CD4-positive, CD25-positive, alpha-beta regulatory T cell (primary cell): ENCODE measurements at places on chromosomes 1 and 21. TPM values are rescaled to one million over a fixed set of nuclear protein-coding genes. Genes with fewer than 3 reads are reported as not detected.

- H3K27me3 ChIP-seq: no peaks in the 10 kb centered on the region
- no peaks in the 10 kb centered on the region for H3K4me1 ChIP-seq
- no peak overlapping the region for H3K4me3 ChIP-seq
- H3K27ac ChIP-seq: no peak overlapping the region
- H3K36me3 ChIP-seq: no peaks in the 10 kb centered on the region
Observed at GRCh38 chr1:187241971-187242370, 413.2 kb downstream of the PLA2G4A start.

DNA sequence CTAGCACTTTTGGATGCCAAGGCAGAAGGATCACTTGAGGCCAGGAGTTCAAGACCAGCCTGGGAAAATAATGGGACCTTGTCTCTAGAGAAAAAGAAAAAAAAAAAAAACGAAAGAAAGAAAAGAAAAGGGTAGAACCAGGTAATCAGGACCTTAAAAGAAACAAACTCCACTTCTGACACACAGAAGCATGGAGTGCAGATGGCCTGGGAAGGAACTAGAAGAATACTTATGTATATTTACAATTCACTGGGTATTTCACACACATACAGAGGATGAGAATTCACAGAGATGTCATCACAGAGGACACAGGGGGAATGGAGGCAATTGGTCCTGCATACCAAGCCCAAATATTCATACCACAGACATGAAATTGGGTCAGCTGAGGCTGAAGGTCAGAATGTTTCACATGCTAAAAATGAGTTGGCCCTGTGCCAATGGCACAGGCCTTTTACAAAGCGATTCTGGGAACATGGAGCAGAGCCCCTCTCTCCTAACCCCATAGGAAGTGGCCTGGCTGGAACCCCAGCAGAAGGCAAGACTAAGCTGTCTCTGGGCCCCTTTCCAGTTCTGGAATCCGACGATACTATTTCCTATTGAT lies 4.4 kb downstream of the B4GALT3 start:
- H3K4me1 ChIP-seq: peaks cover 36% of the 10 kb centered on the region
- peaks cover 58% of the 10 kb centered on the region for H3K36me3 ChIP-seq
- H3K4me3 ChIP-seq: no peak overlapping the region
- no peak for DNase-seq
- H3K27ac ChIP-seq: no peak overlapping the region

- H3K4me1 ChIP-seq: peaks cover 17% of the 10 kb centered on the region
- H3K27ac ChIP-seq: no peak overlapping the region
- H3K27me3 ChIP-seq: peaks cover 26% of the 10 kb centered on the region
- no peak for DNase-seq
- H3K4me3 ChIP-seq: peak overlapping the region; percentile 47
- H3K36me3 ChIP-seq: no peaks in the 10 kb centered on the region
Observed at GRCh38 chr1:171841931-171842761, 848 bp downstream of the DNM3 start.

DNA sequence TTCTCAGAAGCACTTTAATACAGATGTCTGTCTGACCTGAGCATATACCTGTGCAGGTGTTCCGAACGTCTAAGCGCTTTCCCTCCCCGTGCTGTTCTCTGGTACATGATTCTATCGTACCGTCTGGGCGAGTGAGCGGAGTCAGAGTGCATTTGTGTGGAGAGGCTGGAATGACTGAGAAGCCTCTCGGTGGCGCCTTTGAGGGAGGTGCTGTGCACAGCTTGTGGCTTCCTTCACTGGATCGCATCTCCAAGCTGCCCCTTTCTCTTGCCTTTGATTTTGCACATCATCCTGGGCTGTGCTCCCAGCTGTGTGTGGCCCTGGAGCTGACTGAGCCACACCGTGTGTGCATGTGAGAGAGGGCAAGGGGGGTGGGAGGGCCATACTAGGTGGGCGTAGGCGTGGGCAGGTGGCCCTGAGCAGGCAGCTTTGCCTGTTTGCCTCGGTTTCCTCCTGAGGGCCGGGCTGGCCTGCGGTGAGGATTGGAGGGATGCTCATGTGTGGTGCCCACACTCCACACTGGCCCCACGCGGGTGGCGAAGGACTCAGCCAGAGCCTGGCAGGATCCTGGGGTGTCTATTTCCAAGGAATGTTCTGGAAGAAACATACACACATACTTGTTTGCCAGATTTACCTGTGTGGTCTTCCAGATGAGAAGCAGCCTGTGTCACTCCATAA lies 105.3 kb downstream of the ADARB1 start:
- no peaks in the 10 kb centered on the region for H3K4me1 ChIP-seq
- peaks cover 44% of the 10 kb centered on the region for H3K36me3 ChIP-seq
- H3K27ac ChIP-seq: no peak overlapping the region

The ERICH3 gene
- total RNA-seq: not detected

- no peaks in the 10 kb centered on the region for H3K4me1 ChIP-seq
- no peak overlapping the region for H3K27ac ChIP-seq
- no peak for DNase-seq
- H3K27me3 ChIP-seq: no peaks in the 10 kb centered on the region
- no peak overlapping the region for H3K4me3 ChIP-seq
Observed at GRCh38 chr1:29397256-29397590, 160.9 kb downstream of the PTPRU start.

- H3K27me3 ChIP-seq: no peaks in the 10 kb centered on the region
- H3K4me1 ChIP-seq: no peaks in the 10 kb centered on the region
- no peaks in the 10 kb centered on the region for H3K36me3 ChIP-seq
- DNase-seq: no peak
Observed at GRCh38 chr1:163094589-163094988, 25.4 kb downstream of the RGS4 start.

DNA sequence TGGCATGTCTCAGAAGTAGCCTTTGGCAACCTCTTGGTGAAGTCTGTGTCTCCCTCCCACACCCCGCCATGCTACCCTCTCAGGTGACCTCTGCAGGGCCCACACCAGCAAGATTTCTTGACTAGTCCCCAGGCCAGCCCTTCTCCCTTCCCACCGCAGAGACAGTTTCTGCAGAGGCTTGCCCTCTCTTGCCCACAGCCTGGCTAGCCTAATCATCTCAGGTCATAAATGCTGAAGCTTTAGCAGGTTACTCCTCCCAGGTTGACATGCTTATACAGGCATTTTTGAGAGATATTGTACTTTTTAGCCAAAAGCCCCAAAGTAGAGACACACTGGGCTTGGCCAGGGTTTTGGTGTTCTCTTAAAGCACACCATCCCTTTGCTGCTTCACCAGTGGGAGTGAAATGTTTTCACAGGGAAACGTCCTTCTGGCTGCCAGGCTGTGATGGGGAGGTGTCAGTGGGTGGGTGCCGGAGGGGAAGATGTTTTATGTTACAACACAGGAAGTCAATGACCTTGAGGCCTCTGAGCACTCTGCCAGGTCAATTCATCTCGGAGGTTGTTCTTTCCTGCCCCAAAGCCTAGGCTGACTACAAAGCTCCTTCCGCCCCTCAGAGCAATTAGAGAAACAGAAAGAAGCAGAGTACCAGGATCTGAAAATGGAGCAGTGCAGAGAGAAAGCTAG lies 58.5 kb downstream of the STYXL2 start:
- H3K27ac ChIP-seq: no peak overlapping the region
- no peak for DNase-seq
- H3K4me1 ChIP-seq: no peaks in the 10 kb centered on the region
- no peaks in the 10 kb centered on the region for H3K36me3 ChIP-seq

DNA sequence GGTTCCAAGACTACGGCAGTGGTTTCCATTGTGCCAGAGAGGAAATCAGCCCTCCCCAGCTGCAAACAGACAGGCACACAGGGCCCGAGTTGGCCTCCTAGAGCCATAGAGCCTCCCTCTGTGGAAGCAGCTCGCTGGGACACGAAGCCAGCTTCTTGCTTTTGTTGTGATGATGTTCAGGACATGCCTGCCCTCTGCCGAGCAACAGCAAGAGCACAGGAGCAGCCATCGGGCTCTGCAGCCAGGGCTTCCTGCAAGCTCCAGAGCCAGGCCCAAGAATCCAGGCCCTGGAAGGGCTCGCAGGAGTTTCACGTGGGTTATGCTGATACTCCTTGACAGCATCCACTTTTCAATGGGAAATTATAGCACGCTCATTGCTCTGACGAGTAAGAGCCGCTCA lies 18.5 kb downstream of the NPHP4 start:
- no peaks in the 10 kb centered on the region for H3K27me3 ChIP-seq
- H3K36me3 ChIP-seq: no peaks in the 10 kb centered on the region
- DNase-seq: no peak
- H3K4me3 ChIP-seq: no peak overlapping the region

DNA sequence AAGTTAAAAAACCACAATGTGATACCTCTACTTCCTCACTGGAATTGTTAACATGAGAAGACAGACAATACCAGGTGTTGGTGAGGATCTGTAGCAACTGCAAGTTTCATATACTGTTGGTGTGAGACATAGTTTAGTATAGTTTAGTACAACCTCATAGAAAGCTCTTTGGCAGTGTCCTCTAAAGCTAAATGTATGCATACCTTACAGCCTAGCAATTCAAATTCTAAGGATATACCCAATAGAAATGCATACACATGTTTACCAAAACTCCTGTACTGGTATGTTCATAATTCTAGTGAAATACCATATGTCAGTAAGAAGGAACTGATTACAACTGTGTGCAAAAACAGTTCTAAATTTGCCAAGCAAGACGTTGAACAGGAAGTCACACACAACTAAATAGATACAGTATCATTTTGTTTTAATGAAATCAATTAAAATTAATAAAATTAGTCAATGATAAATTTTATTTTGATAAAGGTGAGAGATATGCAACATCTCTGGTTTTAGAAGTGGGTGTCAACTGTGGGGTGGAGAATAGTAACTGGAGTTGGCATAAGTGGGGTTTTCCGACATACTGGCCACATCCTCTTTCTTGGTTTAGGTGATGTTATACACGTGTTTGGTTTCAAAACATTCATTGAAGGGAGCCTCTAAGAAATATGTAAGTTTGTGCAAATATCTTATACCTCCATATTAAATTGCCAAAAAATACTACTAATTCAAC lies 450.7 kb downstream of the PTPRC start:
- no peak overlapping the region for H3K27ac ChIP-seq
- no peaks in the 10 kb centered on the region for H3K36me3 ChIP-seq
- H3K4me1 ChIP-seq: peaks cover 9% of the 10 kb centered on the region
- no peaks in the 10 kb centered on the region for H3K27me3 ChIP-seq

DNA sequence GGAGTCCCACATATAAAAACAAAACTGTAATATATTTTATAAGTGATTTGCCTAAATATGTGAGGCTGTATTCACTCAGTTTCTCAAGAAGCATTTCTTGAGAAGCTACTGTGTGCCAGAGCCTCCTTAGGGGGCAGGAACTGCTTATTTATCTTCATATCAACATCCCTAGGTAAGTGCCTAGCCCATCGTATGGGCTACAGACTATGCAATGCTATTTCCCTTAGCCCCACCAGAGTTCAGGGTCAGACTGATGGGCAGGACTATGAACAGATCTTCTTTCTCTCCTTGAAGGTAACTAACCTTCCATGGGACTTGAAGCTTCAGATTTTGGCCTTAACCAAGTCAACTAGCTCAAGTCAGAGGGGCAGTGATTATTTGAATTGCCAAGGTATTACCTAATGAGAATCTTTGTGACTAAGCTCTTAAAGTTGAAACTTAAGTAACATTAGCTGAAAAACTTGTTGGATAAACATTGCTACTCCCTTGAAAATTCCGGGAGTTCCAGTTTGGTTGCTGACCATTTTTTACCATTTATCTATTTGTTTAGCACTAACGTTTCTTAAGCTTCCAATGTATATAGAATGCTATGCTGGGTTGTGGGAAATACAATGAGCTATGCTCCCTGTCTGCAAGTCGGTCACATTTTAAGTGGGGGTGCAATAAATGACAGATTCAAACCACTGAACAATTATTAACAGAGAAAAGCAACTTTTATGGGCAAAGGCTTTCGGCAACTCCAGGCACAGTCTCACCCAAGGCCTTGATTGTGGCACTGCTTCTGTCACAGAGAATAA lies 85.2 kb downstream of the GPR88 start:
- H3K27ac ChIP-seq: no peak overlapping the region
- H3K27me3 ChIP-seq: no peaks in the 10 kb centered on the region
- H3K36me3 ChIP-seq: no peaks in the 10 kb centered on the region
- H3K4me3 ChIP-seq: no peak overlapping the region
